Posterior cingulate gyrus (tissue), 11 donors: ENCODE measurements at places on chromosomes 3 and 15.

- no peak for DNase-seq
These were observed 19.8 kb upstream of the STRIT1 start for GRCh38 chr3:155313300-155313699.

DNA sequence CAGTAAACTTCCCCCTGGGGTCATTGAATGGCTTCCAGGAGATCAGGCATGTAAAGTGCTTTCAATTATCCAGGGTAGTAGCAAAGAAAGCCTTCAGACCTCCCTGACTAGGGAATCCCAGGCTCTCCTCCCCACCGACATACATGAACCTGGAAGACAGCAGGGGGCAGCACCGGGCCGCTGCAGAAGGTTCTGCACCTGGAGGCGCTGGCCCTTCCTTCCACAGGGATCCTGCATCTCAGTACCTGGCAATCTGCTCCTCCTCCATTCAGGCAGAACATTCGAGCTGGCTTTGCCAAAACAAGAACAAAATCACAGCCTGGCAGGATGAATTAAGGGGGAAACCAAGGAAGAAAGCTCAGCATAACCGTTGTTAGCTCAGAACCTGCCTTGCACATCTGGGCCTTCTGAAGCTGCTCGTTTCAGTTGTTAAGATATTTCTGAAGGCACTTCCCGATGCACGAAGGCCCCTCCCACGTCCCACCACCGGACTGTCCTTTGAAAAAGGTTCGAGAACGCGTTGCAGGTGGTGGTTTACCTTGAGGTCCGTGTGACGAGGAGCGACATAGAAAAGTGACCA is 237.7 kb downstream of the SLCO3A1 start:
- peak; percentile 90 for DNase-seq

GRCh38 chr15:69535998-69536397 is 83.4 kb downstream of the RPLP1 start:
- no peak for DNase-seq

GRCh38 chr15:93319121-93319814 is 230.3 kb upstream of the RGMA start:
- DNase-seq = no peak
